Urothelium cell line (cell line): ENCODE measurements at places on chromosomes 11 and 22.

- no peak for DNase-seq
These were observed 19.9 kb upstream of the TMPRSS13 start for GRCh38 chr11:117949062-117949461.

DNA sequence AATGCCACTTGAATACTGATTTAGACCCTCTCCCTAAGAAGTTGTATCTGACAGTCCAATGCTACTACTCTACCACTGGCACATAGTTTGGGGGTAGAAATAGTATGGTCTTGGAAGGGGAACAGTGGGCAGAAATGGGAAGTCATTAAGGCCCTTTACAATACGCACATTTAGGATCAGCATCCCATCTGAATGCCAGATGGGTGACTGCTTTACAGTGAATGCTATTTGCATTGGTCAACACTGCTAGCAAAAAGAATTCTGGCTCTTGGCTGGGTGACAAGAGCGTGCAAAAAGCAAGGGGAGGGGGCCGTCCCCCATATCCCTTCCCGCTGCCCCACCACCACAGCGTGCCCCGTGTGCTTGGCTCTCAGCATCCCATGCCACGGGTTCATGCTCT, 104.7 kb upstream of the BID start:
- no peak for DNase-seq

DNA sequence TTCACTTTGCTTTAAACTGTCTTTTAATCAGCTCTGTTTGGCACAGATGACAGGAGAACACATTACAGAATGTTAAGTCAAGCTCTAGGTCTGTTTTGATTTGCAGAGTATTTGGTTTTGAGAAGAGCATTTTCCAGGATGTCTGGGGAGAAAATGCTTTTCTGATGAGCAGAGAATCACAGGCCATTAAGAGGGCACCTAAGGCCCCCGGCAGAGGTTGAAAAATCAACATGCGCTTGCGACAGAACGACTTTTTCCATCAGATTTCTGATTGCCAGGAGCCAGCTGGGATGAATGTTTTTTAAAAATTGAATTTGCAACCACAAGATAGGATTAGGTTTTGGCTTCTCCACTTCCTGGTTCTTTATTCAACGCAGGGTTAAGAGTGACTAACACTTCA, 304.5 kb downstream of the JRKL start:
- no peak for DNase-seq

DNA sequence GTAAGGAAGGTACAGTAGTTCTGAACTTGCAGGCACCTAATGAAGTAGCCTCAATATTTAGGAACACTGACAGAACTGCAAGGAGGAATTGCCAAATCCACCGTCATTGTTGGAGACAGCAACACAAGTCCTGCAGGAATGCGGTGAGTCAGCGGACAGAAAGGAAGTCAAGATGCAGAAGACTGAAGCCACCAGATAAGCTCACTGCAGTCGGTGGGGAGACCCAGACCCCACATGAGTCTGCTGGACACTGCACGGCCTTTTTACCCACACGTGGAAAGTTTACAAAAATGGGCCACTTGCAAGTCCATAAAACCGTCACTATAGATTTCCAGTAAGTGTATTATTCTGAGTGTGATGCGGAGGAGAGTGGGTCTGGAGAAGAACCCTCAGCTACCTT, 1471.6 kb downstream of the TBC1D22A start:
- peak; percentile 58 for DNase-seq

DNA sequence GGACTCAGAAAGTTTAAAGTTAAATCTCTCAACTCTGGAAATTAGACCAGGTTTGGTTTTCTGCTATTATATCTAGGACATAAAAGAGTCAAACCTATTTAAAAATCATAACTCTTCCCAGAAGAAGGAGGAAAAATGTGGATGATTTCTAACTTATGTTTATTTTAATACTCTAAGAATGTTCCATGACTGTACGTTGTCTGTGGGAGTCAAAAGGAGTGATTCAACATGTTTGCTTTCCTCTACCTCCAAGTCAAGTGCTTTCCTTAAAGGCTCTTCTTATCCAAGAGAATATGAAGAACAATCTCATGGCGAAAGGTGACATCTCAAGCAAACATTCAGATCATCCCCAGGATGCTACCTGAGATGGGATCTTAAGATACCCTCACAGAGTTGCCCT, 21.6 kb downstream of the OR51E1 start:
- no peak for DNase-seq

GRCh38 chr11:27313157-27313821, 49.7 kb downstream of the CCDC34 start:
- no peak for DNase-seq

DNA sequence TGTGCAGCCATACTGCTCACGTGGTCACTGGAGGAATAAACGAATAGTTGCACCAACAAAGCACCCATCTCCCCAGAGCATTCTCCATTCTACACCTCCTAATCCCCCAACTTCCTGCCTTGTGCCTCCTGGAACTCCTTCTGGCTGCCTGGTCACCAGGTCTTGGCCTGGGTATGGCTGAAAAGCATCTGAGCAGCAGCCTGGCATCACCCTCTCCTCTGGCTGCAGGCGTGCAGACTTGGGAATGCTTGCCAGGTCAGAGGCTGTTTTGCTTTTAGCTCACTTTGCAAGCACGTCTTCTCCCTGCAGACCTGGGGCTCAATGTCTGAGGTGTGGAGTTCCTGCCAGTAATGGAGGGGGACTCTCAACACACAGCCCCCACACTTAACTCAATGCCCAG, 33.3 kb upstream of the KCNJ11 start:
- no peak for DNase-seq

DNA sequence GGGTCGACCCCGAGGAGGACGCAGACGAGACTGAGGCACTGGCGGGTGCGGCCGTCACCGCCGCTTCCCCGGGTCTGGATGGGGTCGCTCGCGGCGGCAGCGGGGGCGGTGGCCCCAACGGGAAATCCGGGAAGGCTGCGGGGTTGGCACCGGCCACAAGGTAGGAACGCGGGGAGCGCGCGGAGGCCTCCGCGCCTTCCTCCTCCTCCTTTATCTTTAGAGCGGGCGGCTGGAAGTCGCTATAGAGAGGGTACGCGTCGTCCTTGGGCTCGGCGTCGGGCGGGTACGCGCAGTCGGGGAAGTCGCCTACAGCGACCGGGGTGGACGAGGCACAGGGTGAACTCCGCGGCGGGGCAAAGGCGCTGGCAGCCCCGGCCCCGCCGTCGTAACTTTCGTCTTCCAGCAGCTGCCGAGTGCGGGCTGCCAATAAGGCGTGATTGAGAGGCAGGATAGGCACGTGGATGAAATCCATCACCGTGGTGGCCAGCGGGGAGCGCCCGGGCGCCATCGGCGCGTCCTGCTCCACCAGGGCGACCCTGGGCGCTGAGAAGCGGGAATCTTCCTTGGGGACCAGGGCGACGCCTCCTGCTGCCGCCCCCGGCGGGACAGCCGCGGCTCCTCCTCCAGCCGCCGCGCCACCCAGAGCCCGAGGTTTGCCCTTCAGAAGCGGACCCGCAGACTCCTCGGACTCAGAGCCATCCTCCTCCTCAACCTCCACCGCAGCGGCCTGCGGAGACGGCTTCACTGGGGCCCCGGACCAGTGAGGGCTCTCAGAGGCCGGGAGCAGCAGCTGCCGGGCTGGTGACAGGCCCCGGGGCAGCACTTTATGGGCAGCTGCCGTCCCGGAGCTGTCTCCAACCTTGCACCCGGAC, 1.7 kb downstream of the PGR start:
- DNase-seq, result no peak

GRCh38 chr11:9219115-9219514, 46.0 kb downstream of the DENND5A start:
- no peak for DNase-seq
